Left renal pelvis (tissue), 4 donors: ENCODE measurements at places on chromosomes 13 and 19. TPM values are rescaled to one million over a fixed set of nuclear protein-coding genes. Genes with fewer than 3 reads are reported as not detected.

Gene ZNF433
- polyA plus RNA-seq, result 19.4 TPM

Gene KCTD15
- polyA plus RNA-seq, result 74.7 TPM

Gene FAM216B
- polyA plus RNA-seq, result not detected

Gene TSKS
- polyA plus RNA-seq, result 0.48 TPM

GRCh38 chr13:54599413-54599812 lies 1570.8 kb downstream of the OLFM4 start:
- DNase-seq, result no peak

- DNase-seq, result peak; percentile 73
Observed at GRCh38 chr19:531009-531752, 379 bp upstream of the CDC34 start.

DNA sequence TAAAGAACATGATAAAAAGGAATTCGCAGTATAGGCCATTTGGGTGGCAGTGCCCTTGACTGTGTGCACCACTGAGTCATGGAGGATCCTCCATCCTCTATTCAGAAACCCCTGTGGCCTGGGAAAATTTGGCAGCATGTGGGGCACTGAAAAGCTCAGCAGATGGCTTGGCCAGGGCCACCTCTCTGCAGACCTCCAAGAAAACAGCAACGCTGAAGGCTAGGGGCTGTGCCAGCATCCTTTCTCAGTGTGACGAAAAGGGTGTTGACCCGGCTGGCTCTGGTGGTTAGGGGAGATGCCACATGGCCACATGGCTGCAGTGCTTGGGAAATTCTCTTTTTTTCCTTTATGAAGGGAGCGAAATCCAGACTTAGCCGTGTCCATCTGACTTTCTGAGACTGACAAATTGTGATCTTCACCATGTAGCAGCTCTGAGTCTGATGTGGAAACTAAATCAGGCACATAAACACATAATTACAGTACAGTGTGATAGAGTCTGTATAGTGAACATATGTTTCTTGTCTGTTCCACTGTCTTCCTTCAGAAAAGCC lies 178.0 kb downstream of the KCTD12 start:
- no peak for DNase-seq

GRCh38 chr19:8460516-8461298 lies 15.9 kb downstream of the HNRNPM start:
- no peak for DNase-seq
